ENCODE measurements at places on chromosomes 13 and 19.

DNA sequence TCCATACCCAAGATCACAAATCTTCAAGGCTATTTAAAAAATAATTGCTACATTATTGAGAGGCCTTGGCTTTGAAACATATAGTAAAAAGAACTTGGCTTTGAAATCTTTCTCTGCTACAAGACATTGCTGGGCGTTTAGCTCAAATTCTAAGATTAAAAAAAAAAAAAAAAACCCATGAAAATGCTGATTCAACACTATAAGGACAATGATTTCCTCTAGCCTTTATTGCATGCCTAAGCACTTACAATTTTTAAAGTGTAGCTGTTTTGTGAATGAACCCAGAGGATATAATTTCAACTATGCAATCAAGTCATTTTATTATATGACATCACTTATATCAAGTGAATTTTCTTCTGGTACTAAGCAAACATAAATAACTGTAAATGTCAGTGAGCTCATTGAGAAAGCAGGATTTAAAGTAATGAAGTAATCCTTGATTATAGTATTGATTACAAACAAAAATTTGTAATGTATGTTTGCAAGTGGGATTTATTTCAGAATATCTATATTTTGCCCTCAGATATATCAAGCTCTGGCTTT lies 340.0 kb upstream of the GPC6 start:
- DNase-seq = no peak

GRCh38 chr19:36891768-36892357 lies 24.2 kb downstream of the ZNF829 start:
- DNase-seq = no peak

DNA sequence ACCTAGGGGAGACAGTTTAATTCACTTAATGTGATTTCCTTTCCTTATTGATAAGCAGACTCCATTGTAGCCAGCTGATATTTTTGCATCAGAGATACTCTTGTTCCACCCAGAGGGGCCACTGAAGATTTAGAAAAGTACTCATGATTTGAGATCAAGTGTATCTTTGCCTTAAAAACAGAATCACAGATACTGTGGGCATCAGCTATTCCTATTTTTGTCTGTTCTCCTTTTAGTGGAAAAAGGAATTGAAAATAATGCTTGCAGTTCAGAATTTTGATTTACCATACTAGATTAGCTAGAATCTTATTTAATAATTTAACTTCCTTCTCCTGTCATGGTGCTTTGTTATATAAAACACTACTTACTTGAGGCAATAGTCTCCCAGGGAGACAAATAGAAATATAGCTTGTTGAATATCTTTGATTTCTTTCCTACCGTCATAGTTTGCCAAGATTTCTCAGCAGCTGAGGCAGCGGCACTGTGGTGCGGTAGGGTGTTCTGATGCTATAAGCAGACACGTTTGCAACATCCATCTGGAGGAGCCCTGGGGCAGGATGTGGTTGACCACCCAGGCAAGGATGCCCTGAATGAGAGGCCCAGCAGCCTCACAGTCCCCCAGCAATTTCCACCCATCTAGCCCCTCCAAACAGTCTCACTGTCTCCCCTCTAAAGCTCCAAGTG lies 47.0 kb upstream of the RAP2A start:
- no peak for DNase-seq

DNA sequence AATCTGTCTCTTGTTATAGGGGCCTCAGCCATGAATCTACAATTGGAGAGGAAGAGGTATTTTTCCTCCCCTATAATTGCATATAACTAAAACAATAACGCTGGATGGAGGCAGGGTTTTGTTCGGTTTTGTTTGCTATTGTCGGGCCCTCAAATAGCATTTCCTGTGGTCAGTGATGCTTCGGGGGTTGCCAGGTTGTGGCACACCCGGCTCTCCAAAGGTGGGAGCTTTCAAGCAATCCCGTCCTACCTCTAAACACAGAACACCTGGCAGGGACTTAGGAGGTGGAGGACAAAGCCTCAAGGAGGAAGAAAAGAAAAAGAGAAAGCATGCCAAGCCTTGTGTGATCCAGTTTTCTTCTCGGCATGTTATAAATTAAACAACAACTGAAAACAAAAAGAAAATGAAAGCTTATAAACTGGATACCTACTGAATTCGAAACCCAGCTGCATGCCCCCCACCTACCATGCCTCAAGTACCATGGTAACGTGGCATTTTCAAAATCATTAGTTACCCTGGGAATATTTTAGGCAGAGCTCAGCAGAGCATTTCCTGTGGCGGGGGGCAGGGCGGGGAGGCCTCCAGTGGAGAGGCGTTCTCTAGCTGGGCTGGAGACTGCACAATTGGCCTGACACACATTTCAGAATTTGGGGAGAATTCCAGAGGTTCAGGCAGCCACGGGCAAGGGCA lies 213.8 kb downstream of the DCLK1 start:
- DNase-seq = no peak

DNA sequence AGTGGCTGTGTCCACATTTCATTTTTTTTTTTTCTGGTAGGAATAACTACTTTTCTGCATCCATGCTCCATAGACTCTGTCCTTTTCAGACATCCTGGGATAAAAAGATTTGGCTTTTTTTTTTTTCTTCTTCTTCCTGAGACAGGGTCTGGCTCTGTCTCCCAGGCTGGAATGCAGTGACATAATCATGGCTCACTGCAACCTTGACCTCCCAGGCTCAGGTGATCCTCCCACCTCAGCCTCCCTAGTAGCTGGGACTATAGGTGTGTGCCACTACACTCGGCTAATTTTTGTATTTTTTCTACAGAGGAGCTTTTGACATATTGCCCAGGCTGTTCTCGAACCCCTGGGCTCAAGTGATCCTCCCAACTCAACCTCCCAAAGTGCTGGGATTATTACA lies 4.1 kb upstream of the ICAM3 start:
- no peak for DNase-seq

DNA sequence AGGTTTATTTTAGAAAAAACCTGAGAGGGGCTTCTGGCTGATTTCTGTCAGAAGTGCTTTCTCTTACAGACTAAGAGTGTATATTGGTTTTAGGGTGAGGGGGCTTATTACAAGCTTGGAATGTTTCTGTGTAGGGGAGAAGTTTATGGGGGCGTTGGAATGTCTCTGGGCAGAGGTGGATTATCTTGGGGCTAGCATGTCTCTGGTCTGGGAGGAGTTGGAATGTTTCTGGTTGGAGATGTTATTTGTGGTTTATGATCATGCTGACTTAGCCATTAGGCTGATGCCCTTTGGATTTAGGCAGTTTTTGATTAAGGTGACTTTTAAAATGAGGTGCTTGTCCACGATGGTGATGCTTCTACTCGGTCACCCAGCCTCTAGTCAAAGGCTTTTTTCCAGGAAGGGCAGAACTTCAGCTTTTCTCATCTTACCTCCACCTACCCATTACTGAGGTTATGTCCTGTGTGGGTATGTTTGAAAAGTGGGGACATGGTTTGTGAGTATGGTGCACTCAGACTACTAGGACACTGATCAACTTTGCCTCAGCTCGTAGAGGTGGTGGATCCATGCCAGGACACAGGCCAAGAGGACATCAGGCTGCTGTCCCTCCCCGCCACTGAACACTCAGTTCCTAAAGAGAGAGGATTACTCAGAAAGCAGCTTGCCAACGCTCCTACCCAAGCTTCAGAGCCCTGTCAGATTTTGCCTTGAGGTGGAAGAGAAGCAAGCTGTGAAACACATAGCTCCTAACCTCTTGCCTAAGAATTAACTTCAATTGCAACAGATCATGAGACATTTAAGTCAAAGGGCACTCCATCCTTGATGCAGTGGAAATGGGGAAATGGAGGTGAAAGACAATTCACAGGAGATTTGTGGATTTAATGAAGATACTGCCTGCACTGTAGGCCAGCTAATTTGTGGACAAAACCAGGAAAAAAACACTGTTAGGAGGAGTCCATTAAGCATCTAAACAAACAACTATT lies 63.6 kb downstream of the ZNF44 start:
- DNase-seq = no peak

- peak; percentile 61 for DNase-seq
Measured at GRCh38 chr13:36685927-36686326, 12.1 kb downstream of the SERTM1 start.

GRCh38 chr13:26927511-26927910 lies 166.9 kb upstream of the GPR12 start:
- DNase-seq = no peak

DNA sequence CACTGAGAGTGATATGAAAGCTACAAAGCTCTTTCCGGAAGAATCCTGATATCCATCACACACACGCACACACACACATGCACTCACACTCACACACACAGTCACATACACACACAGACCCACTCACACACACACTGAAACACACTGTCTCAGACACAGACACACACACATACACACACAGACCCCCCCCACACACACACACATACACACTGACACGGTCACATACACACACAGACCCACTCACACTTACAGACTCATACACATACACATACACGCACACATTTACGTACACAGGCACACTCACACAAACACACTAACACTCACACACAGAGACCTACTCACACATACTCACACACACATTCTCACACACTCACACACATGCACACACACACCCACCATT lies 58.6 kb downstream of the LIG4 start:
- DNase-seq = no peak

- no peak for DNase-seq
Measured at GRCh38 chr19:55118401-55118991, 1.1 kb upstream of the PPP1R12C start.

GRCh38 chr19:58544591-58545285 lies 874 bp downstream of the TRIM28 start:
- no peak for DNase-seq

GRCh38 chr19:49918089-49918488 lies 10.9 kb upstream of the ATF5 start:
- no peak for DNase-seq

- no peak for DNase-seq
Measured at GRCh38 chr13:108267347-108267746, 2.2 kb upstream of the TNFSF13B start.

DNA sequence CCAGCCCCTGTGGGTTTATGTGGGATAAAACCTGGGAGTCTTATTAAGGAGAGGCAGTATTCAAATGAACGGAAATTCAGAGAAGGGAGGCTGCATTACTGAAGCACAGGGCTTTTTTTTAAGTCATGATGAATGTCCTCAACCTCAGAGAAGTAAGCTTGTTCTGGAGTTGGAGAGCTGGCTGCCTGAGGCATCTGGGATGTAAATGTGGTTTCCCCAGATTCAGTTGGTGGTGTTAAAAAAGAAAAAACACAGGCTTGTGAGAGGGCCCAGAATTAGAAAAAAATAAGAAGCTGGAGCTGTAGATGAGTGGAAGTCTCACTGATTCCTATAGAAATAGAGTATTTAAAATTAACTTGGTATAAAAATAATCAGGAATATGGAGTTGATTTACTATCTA lies 64.0 kb upstream of the GPR12 start:
- DNase-seq = no peak

GRCh38 chr13:71624653-71625600 lies 242.1 kb downstream of the DACH1 start:
- no peak for DNase-seq

DNA sequence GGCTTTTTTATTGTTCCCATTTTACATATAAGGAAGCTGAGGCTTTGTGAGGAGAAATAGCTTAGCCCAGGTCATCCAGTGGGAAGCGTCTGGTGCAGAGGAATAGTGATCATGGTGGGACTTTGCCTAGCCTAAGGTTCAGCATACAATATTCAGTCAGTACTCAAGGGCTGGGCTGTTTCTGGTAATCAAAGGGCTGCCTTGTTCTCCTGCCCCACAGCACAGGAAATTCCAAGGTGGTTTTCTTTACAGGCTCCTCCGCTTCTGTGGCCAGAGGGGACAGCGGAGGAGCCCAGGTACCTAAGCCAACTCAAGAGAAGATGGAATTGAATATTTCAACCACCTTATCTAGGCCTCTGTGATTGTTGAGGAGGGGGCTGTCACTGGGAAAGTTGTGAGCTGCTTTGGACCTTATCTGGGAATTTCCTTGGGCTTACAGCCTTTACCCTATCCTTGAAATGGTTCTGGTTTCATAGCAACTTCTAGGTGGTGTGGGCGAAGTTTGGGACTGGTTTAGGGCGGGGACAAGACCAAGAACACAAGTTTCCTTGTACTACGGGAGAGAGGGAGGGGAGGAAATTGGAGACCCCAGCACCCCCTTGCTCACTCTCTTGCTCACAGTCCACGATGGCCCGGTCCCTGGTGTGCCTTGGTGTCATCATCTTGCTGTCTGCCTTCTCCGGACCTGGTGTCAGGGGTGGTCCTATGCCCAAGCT lies at the start of gene MIA:
MIA (plus strand) TSS at position 606 of the 716 bp plus-strand sequence; CDS start at position 628, 22 bp downstream.
- DNase-seq = no peak

- no peak for DNase-seq
Measured at GRCh38 chr19:40625406-40626120, 24.4 kb downstream of the LTBP4 start.

DNA sequence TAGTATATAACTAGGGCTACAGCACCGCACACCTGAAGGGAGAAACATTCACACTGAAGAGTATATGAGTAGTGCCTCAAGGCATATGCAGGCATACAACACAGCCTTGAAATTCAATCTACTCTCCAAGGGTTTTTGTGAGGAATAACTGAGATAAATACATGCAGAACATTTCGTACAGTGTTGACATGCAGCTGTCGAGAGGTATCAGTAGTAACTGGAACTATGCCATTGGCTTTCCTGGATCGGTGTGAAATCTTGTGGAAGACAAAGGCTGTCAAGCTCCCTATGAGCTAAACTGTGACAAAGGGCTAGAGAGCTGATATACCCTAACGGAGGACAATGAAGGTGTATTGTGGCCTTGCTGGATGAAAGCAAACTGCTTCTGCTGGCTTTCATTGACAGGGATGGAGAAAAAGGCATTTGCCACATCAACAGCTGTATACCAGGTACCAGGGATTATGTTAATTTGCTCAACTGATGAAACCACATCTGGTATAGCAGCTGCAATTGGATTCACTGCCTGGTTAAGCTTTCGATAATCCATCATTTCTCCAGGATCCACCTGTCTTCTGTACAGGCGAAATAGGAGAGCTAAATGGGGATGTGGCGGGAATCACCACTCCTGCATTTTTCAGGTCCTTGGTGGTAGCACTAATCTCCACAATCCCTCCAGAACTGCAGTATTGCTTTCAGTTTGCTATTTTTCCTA lies 16.3 kb downstream of the MTRF1 start:
- no peak for DNase-seq

DNA sequence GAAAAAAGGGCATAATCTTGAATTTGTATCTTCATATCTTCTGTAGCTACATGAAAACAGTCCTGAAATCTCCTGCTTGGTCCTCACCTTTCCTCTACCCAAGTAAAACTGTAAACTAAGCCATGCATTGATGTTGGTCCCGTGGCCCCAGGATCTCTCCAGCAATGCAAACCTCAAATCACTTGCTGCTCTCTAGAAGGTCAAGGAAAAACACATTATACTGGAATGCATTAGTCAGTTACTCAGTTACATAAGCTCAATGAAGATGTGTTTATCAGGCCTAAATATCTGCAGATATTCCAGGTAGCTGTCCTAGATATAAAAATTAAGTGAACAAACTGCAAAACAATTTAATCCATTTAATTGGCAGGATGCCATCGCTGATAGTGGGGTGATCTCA lies 261.8 kb downstream of the ABCC4 start:
- no peak for DNase-seq
